SK-N-SH (cell line): ENCODE measurements at places on chromosomes 13 and 19.

DNA sequence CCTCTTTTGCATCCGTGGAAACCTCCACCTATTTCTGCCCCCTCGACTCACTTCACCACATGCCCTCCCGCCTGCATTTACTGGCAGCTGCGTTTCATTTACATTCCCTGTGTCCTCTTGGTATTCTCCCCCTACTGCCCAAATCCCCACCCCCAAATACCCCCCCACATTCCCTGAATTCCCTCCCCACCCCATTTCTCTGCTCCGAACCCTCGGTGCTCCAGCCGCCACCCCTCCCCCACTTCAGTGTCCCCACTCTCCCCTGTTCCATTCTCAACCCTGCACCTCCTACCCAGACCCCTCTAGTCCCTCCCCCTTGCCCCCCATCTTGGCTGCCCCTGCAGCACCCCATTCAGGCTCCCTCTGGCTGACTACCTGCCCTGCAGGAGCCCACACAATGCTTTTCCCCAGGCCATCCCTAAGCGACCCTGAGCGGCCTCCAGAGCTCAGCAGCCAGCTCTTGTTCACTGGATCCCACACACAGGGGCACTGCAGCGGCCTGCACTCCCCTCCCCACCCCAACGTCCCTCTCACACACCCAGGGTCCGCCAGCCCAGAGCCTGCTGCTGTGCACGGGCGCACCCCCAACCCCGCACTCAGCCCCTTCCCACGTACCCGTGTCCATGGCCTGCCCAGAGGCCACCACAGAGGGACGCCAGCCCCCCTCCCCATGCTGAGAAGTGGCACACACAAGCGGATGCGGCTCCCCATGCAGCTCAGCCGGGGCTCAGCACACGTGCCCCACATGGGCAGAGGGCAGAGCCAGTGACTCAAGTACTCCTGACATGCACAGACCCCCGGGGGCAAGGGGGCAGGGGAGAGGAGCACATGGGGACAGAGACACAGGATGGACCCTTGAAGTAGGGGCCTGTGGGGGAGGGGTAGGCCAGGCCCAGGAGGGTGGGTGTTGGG lies 26.3 kb downstream of the SHANK1 start:
- H3K36me3 ChIP-seq: no peaks in the 10 kb centered on the region
- H3K4me1 ChIP-seq: no peaks in the 10 kb centered on the region
- H3K27me3 ChIP-seq: peaks cover 19% of the 10 kb centered on the region
- H3K4me3 ChIP-seq: peak overlapping the region; percentile 31
- DNase-seq: peak; percentile 87
- H3K27ac ChIP-seq: no peak overlapping the region

DNA sequence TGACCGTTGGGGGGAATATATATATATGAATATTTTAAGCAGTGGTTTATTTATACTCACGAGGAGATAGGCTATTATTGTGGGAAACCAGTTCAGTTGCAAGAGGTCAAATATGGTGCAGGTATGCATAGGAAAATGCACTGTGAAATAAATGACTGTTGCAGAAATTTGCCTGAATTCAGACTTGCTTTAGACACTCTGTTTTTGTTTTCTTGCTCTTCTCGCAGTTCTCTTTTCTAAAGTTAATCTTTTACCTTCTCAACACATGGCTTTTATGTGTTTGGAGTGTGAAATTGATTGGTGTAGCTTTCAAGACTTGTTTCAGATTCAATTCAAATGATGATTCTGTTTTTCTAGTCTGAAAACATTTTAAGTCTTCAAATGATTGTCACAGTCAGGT lies 109.7 kb downstream of the LRCH1 start:
- no peak for DNase-seq
- H3K4me1 ChIP-seq: peaks cover 41% of the 10 kb centered on the region
- no peak overlapping the region for H3K4me3 ChIP-seq
- H3K27ac ChIP-seq: no peak overlapping the region
- H3K36me3 ChIP-seq: peaks cover 4% of the 10 kb centered on the region
- H3K27me3 ChIP-seq: no peaks in the 10 kb centered on the region

DNA sequence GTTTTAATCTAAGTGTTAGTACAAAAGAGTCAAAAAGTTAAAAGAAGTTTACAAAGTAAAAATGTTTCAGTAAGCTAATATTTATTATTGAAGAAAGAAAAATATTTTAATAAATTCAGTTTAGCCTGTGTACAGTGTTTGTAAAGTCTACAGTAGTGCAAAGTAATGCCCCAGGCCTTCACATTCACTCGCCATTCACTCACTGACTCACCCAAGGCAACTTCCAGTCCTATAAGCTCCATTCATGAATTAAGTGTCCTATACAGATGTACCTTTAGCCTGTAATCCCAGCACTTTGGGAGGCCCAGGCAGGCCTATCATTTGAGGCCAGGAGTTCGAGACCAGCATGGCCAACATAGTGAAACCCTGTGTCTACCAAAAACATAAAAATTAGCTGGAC lies 24.1 kb upstream of the AKAP11 start:
- H3K27ac ChIP-seq: no peak overlapping the region
- H3K4me3 ChIP-seq: no peak overlapping the region
- H3K4me1 ChIP-seq: no peaks in the 10 kb centered on the region
- H3K36me3 ChIP-seq: no peaks in the 10 kb centered on the region

GRCh38 chr19:51815043-51815442 lies 20.1 kb downstream of the FPR3 start:
- H3K36me3 ChIP-seq: no peaks in the 10 kb centered on the region
- no peak for DNase-seq
- no peak overlapping the region for H3K4me3 ChIP-seq
- no peaks in the 10 kb centered on the region; the same call in 1 of the 2 replicates for H3K27me3 ChIP-seq
- no peak overlapping the region for H3K27ac ChIP-seq

DNA sequence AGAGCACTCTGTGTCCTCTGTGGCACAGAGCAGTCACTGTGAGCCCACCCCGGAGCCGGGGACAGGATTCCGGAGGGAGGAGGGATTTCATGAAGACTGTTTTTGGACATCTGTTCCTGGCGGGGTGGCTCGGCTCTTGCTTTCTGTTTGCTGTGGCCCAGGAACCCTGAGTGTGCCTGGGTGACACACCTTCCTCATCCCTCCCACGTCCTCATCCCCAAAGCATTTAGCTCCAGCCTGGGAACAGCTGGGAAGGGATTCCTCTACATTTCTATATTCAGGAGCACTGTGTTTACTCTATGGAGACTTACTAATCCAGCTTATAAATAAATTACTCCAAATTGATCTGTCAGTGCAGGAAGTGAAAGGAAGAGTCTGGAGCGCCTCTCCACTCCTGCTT lies 97.8 kb upstream of the UBL3 start:
- no peak for DNase-seq
- no peaks in the 10 kb centered on the region for H3K36me3 ChIP-seq
- no peak overlapping the region for H3K4me3 ChIP-seq

- no peaks in the 10 kb centered on the region for H3K27me3 ChIP-seq
- no peaks in the 10 kb centered on the region for H3K36me3 ChIP-seq
- peak overlapping the region; percentile 16 for H3K27ac ChIP-seq
Measured at GRCh38 chr13:113746143-113746525, 12.9 kb upstream of the TMEM255B start.

- H3K36me3 ChIP-seq: peaks cover 33% of the 10 kb centered on the region; the same call in 1 of the 2 replicates
- no peak overlapping the region for H3K27ac ChIP-seq
- no peaks in the 10 kb centered on the region for H3K27me3 ChIP-seq
- H3K4me1 ChIP-seq: no peaks in the 10 kb centered on the region
- H3K4me3 ChIP-seq: no peak overlapping the region
Measured at GRCh38 chr19:4051175-4052101, 15.3 kb downstream of the ZBTB7A start.

DNA sequence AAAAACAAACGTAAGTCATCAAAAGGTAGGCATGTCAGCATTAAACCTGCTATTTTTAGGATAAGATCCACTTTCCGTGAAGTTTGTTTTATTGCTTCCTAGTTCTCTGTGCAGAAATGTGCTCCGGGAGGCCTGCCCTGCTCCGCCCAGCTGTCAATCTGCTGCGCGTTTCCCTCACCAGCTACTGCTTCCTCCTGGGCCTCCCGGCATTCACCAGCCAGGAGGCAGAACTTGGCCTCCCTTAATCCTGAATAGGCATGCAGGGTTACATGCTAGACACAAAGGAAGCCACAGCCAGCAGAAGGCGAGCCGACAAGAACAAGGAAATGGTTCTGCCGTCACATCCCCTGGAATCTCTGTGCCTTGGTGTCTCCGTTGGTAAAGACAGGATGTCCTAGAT lies 386.2 kb downstream of the IRS2 start:
- H3K4me1 ChIP-seq: peaks cover 22% of the 10 kb centered on the region
- no peak for DNase-seq
- H3K27me3 ChIP-seq: no peaks in the 10 kb centered on the region
- H3K36me3 ChIP-seq: no peaks in the 10 kb centered on the region
- no peak overlapping the region for H3K4me3 ChIP-seq

GRCh38 chr19:38378866-38379265 lies 4.5 kb downstream of the PSMD8 start:
- H3K4me3 ChIP-seq: no peak overlapping the region
- no peaks in the 10 kb centered on the region for H3K27me3 ChIP-seq
- H3K27ac ChIP-seq: no peak overlapping the region
- H3K4me1 ChIP-seq: peaks cover 14% of the 10 kb centered on the region; the same call in 1 of the 2 replicates
- peaks cover 38% of the 10 kb centered on the region; the same call in 1 of the 2 replicates for H3K36me3 ChIP-seq
- DNase-seq: no peak

DNA sequence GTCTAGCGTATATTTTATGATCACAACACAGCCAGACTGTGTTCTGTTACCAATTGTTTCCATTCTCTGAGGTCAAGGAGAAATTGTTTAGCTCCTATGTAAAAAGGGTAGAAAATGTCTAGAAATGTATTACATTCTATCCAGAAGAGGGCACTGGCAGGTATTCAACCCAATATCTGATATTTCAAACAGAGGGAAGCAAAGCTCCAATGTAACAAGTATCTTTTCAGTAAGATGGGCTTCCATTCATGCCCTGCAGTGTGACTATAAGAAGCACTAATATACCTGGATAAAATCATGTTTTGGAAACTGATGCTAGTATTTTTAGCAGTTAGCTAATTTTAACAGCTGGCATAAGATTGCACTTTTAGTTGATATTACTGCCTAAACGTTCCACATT lies 312.7 kb downstream of the FGF14 start:
- no peak for DNase-seq
- H3K27ac ChIP-seq: peak overlapping the region; percentile 58
- H3K36me3 ChIP-seq: no peaks in the 10 kb centered on the region
- H3K4me1 ChIP-seq: no peaks in the 10 kb centered on the region

DNA sequence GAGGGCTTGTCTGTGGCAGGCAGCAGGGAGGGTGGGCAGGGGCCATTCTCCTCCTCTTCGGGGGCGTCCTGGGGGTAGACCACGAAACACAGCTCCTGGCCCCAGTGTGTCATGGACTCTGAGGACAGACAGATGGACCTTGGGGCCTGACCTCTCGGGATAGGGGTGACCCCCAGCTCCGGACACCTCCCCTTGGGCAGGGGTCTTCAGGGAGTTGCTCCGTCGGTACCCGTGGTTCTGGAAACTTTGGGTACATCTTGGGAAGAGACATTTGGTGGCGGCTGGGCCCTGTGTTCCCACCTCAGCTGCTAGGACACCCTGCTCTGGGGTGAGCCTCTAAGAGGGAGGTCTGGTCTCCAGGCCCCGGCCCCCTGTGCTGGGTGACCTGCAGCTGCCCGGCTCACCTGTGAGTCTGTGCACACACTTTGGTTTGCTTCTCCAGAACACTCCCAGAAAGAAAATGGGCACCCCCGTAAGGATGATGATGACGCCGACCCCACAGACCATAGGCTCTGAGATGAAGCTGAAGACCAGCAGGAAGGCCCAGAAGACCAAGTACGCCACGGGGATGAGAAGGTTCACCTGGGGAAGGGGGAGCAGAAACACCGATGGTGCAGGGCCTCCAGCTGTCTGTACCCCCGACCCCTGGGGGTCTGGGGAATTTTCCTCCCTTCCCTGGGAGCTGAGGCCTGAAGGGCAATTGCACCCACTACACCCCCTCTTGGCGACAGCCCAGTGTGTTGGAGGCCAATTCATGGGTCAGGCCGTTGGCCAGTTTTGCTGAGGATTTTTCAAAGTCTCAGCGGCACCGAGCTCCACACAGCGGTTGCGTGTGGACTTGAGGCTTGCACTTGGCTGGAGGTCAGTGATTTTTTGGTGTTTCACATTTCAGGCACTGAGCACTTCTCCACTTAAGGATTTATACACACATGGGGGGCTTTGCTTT lies 15.0 kb downstream of the LRP3 start:
- no peaks in the 10 kb centered on the region for H3K36me3 ChIP-seq
- H3K4me3 ChIP-seq: no peak overlapping the region
- H3K4me1 ChIP-seq: no peaks in the 10 kb centered on the region; the same call in 1 of the 2 replicates

DNA sequence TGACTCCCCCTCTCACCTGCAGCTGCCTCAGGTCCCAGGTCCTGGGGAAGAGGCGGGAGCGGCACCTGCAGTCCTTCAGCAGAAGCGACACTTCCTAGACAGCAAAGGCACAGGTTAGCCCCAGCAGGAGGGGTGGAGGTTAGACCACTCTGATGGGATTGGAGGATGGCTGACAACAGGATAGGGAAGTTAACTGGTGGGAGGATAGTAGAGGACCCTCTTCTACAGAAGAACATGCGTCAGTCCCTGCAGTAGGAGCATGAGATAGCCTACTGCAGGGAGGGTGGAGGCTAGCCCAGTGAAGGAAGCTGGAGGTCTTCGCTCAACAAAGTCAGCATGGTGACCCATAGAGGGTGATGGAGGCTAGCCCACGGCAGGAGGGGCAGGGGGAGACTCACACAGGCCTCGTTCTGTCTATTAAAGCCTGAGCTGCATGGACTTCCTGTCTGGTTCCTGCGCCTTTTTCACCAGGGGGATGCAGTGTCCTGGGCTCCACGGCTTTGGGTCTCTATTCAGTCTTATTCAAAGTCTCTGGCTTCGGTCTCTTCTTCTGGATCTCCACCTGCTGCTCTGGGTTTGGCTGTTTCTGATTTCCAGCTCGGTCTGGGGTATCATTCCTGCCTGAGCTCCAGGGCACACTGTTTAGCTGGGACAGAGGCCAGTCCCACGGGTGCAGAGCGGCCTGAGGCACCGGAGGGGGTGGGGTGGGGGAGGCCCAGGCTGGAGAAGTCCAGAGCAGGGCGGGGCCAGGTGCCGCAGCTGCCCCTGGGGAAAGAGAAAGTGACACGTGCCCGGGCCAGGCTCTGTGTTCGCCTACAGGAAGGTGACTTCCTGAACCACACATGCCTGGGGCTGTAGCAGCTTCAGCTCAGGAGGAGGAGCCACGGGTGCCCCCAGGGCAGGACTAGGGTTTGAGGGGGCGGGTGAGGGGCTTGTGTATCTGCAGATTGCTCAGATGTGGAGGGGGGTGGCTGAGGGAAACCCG lies 7.3 kb downstream of the IFNL3 start:
- H3K27ac ChIP-seq: no peak overlapping the region
- H3K4me3 ChIP-seq: no peak overlapping the region
- DNase-seq: no peak
- H3K27me3 ChIP-seq: no peaks in the 10 kb centered on the region; the same call in 1 of the 2 replicates
- H3K4me1 ChIP-seq: no peaks in the 10 kb centered on the region
- no peaks in the 10 kb centered on the region for H3K36me3 ChIP-seq

DNA sequence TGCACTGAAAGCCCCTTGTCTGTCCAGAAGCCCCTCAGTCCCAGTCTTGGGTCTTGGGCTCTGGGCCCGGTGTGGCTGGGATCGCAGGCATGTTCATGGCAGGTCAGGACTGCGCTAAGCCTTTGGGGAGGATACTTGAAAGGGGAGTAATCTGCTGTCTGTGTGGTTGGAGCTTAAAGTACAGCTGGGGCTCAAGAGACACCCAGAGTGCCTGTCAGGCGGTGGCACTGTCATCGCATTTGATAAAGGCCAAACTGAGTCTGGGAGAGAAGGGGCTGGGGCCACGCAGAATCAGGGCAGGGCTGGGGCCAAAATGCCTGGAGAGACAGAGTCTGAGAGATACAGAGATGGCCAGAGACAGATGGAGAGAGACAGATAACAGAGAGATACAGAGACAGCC lies 4.2 kb upstream of the CILP2 start:
- no peaks in the 10 kb centered on the region for H3K4me1 ChIP-seq
- H3K36me3 ChIP-seq: no peaks in the 10 kb centered on the region; the same call in 1 of the 2 replicates
- no peak overlapping the region for H3K4me3 ChIP-seq
- no peak for DNase-seq
- no peaks in the 10 kb centered on the region for H3K27me3 ChIP-seq
